ENCODE measurements at places on chromosomes 5 and 9.

DNA sequence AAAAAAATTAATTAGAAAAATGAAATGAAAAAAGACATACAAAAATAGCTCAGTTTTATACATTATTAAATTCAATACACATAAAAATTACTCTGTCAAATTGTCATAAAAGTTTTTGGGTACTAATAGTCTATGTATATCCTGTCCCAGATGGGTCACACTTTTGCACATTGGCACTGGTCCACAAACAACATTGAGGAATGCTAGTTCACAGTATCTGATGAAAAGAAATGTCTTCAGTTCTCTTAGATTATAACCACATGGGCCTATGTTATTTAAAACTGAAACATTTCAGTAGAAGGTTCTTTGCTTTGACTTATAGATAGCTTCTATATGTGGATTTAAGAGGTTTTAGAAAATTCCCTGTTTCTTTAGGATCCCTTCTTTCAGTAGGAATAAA, 39.8 kb downstream of the LNPEP start:
- DNase-seq, result no peak

GRCh38 chr5:59637884-59638580, 255.5 kb downstream of the PDE4D start:
- DNase-seq, result no peak

DNA sequence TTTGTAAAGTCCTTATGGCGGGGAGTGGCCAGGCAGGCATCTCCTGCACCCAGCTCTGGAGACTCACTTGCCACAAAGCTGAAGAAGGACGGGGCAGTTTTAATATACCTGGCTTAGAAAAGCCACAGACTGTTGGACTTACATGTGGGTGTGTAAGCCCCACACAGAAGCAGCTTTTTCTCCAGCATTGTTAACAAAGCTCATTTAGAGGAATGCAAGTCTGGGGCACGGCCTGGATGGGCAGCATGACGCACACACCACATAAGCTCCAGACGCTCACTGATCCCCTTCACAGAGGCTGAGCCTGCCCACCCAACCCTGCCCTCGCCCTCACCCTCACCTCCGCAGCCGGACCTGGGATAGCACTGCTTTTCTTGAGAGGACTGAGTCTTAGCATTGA, 58.0 kb upstream of the PDE8B start:
- DNase-seq, result no peak

DNA sequence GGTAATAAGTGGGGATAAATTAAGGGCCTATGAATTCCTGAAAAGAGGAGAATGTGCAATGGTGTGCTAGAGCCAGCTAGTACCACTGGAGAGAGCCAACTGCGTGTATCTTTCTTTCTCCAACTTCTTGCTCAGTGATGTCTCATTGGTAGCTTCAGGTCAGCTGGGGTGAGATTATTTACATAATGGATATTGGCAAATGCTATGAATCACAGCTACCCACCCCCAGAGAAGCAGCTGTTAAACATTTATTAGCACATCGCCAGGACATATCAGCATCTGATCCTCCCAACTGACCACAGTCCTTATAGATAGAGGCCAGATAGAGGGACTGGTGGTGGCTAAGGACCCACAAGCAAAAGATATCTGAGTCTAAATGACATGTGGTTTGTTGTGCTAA, 421.3 kb downstream of the ACTL7B start:
- no peak for DNase-seq

DNA sequence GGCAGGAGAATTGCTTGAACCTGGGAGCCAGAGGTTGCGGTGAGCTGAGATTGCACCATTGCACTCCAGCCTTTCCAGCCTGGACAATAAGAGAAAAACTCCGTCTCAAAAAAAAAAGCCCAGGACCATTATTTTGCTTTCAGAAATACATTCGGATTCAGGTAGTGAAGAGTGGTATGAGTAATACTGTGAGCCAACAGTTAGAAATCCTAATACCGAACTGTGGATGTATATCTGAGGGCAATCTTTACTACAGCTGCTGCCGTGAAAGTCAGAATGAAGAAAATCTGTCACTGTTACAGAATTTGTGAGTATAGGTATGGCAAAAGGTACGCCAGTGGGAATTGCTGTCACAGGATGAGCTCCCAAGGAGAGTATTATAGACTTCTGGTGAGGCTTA, 3.4 kb upstream of the CDK7 start:
- no peak for DNase-seq

DNA sequence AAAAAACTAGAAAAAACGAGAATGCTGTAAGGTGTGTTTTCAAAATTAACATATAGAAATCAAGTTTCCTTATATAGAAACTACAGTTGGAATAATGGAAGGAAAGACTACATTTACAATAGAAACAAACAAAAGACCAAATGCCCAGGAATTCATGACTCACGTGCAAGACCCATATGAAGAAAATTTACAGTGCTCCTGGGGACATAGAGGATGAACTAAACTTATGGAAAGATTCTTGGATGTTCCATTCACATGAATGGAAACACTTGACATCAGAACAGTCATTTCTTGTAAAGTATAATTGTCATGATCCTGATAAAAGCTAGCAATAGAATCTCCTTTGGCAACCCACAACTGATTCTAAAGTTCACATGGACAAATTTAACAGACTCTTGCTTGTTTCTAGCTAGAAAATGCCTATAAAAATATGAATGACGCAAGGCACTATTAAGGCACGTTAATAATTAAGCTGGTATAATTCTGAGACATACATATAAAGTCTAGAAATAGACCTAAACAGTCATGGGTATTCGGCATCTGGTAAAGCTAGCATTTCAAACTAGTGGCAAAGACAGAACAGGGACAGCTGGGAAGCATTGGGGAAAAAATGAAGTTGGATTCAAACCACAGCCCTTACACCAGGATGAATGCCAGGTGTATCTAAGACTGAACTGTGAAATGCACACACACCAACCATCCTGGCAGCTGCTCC, 5.1 kb upstream of the ZFP62 start:
- DNase-seq, result no peak

GRCh38 chr5:34657274-34657921, 1.3 kb downstream of the RAI14 start:
- DNase-seq, result no peak

GRCh38 chr5:145589063-145589462, 246.1 kb downstream of the PRELID2 start:
- no peak for DNase-seq

GRCh38 chr9:69504058-69504457, 168.1 kb downstream of the APBA1 start:
- no peak for DNase-seq

DNA sequence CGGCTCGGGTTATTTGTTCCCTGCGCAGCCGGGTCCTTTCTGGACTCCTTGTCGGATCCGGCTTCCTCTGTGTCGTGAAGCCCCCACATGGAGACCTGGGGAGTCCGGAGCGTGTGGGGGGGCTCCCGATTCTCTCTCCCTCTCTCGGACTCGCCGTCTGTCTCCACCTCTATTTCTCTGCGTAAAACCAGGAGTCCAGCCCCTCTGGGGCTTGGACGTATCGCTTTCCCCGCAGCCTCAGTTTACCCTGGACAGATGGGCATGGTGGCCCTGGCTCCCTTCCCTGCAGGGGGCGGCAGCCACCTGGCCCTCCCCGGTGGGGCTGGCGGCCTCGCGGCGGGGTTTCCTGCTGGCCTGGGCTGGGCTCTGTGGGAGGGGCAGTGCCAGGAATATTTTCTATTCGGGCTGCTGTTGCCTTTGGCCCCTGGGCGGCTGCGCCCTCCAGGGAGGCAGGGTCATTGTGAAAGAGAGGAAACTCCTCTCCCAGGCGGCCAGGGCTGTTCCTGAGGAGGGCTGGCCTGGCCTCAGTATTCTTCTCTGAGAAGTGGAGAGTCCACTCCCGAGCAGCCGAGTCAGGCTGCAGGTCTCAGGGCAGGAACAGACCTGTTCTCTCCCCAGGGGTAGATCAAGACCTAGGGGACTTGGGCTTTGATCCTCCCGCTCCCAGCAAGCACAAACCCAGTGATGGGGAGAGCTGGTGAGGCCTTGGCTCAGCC, 665 bp downstream of the ASS1 start:
- no peak for DNase-seq

DNA sequence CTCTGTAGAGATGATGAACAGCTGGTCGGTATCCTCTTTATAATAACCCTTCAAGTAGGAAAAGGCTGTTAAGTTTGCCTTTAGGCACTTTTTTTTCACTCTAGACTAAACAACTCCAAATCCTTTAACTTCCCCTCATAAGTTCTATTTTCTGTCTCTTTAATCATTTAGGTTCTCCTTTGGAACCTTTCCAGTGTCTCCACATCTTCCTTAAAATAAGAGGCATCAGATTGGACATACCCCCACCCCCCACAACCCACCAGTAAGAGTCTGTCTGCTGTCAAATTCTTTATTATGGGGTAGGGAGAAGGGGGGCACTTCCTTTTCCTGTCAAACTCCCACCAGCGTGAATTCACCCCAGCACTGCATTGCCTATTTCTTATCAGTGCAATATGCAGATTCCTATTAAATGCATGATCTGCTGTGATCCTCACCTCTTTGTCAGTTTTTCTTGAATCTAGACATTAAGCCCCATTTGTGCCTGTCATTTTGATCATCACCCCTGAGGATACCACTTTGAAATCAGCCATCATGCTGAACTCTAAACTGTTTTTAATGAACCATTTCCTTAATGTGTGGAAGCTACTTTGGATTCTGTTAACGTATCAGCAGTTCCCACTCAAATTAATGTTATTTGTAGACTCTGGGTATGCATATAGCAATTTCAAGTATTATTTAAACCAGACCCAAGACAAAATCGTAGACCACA, 212.2 kb downstream of the PDZD2 start:
- DNase-seq, result no peak

DNA sequence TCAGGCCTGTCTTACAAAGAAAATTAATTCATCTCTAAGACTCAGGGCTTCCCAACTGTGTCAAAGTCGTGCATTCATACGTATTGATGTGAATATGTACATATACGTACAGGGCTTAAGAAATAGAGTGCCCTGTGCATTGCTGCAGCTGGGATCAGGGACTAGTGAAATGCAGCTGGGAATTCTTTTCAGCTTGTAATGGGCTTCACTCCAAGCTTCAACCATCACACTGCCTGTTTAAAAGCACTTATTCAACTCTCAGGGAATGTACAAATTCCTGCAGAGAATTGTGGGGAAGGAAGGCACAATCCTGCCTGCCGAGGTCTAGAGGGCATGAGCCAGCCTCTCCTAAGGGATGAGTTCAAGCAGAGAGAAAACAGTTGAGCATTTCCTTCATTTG, 59.6 kb upstream of the MAN2A1 start:
- no peak for DNase-seq

- DNase-seq, result no peak
Measured at GRCh38 chr9:27188426-27188825, 79.4 kb downstream of the TEK start.

GRCh38 chr5:158758675-158759074, 341.0 kb downstream of the EBF1 start:
- no peak for DNase-seq
